ENCODE measurements at places on chromosomes 12 and 14. TPM values are rescaled to one million over a fixed set of nuclear protein-coding genes. Genes with fewer than 3 reads are reported as not detected.
A peak's percentile ranks its signal among the peaks of the same experiment; 100 is the strongest.

DNA sequence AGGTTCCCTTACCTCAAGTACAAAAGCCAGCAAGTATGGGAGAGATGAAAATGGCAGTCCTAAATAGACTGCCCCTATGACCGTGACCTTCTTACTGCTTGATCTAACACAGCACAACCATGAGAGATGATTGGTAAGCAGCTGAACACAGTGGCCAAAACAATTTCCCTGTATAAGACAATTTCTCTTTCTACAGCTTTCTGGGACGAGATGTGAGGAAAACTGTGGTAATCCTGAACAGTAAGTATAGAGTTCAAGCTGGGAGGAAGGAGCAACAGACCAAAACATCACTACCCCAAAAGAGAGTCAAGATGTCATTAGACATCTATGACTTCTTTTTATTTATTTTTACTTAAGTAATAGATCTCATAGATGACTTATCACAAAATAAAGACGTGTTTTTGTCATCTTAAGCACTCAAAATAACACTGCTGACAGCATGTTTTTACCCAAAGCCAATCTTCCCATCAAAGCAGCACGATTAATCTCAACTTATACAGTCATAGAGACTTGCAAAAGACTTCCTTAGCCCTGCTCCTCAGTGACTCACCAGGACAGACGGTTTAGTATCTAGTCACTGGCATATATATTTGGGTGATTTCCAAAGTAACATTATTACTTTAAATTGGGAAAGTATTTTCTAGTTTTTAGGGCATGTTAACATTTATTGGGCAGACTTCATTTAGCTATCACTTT, 3.7 kb downstream of the TMEM52B start:
- DNase-seq, result no peak

- no peak for DNase-seq
Observed at GRCh38 chr12:63916561-63917476, 72.3 kb downstream of the SRGAP1 start.

The KLRC2 gene
- polyA plus RNA-seq, result 1.6 TPM

The POTEG gene
- not detected for polyA plus RNA-seq

- peak; percentile 74 for DNase-seq
Observed at GRCh38 chr14:67965696-67966095, 146.1 kb downstream of the RAD51B start.

The STRAP gene
- polyA plus RNA-seq, result 95.5 TPM

- DNase-seq, result no peak
Observed at GRCh38 chr12:21054334-21054733, 76.7 kb upstream of the SLCO1B1 start.

- DNase-seq, result peak; percentile 95
Observed at GRCh38 chr12:29208936-29209701, 60.0 kb downstream of the FAR2 start.

- peak; percentile 49 for DNase-seq
Observed at GRCh38 chr12:49109641-49110463, 795 bp downstream of the LMBR1L start.

The TAC3 gene
- 13.5 TPM for polyA plus RNA-seq

DNA sequence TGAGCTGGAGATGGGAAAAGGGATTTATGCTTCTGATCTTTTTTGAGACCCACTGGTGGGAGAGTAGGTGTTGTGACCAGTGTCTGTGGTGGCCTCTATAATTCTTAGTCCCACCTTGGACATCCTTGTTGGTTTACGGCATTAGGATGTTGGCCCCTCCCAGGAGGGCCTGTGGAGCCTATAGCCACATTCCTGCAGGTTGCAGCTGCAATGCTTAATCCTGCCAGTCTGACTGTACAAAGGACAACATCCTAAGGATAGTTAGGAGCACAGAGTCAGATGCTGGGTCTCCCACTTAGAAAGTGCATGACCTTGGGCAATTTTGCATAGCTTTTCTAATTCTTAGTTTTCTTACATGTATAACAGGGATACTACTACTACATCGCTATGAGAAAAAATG, 150.9 kb upstream of the SLC38A2 start:
- DNase-seq, result no peak

GRCh38 chr14:60616461-60616959, 32.8 kb downstream of the SIX1 start:
- no peak for DNase-seq

DNA sequence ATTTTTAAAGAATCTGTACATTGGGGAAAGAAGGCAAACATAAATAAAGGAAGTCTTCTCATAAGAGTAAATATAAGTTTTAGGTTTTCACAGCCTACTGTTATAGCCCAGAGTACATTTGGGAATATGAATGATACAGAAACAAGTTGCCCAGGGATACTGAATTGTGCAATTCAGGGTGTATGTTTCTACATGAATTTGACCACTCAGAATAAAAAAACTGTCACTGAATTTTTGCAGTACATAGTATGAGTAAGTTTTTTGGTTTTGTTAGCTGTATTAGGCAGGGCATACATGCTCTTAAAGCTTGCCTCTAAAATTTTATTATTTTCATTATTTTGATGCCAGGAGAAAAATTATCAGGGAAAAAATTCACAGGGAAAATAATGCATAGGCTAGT, 6.6 kb upstream of the PCNX4 start:
- no peak for DNase-seq

- no peak for DNase-seq
Observed at GRCh38 chr14:79011920-79012204, 841.7 kb downstream of the NRXN3 start.

The KLRB1 gene
- 7.8 TPM for polyA plus RNA-seq

The ZFYVE26 gene
- polyA plus RNA-seq, result 24.9 TPM

The MYF5 gene
- polyA plus RNA-seq, result 0.07 TPM

DNA sequence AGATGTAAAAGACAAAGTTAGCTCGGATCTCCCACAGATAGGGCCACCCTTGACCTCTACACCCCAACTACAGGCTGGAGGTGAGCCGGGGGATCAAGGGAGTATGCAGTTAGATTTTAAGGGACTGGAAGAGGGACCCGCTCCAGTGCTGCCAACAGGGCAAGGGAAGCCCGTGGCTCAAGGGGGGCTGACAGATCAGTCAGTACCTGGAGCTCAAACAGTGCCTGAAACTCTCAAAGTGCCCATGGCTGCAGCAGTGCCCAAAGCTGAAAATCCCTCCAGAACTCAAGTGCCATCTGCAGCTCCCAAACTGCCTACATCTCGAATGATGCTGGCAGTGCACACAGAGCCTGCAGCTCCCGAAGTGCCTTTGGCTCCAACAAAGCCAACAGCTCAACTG, 10.4 kb downstream of the NYNRIN start:
- DNase-seq, result no peak

The PDZRN4 gene
- polyA plus RNA-seq, result 3.2 TPM

GRCh38 chr14:94595912-94596311, 14.7 kb downstream of the SERPINA5 start:
- DNase-seq, result no peak

DNA sequence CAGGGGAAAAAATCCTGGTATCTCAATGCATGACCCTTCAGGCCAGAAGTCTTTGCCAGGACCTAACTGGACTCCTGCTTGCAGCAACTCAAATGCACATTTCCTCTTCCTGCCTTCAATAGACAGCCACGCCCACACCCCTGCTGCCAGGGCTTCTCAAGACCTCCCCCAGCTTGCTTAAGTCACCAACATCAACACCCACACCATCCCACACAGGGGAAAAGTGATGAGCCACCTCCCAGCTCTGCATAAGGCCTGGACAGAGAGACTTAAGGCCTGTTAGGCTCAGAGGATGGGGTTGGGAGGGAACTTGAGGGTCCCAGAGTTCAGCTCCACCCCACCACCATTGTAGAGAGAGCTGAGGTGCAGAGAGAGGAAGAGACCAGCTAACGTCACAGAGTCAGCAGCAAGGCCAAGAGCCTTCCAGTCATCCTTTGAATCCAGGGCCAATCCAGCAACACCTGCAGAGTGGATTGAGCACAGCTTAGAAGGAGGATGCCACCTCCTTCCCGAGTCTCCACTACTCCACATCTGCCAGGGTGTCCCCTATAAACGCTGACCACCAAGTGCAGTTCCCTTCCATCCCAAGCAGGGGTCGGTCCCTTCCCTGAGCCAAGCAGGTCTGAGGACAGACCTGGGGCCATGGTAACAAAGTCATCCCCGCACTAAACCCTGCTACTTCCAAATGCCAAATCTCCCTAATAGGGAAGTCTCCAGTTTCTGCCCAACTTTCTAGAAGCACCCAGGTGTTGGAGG, 50.0 kb downstream of the KDM2B start:
- DNase-seq, result no peak

All from large intestine (tissue), 12 donors.